Fibroblast of upper back skin (primary cell): ENCODE measurements at places on chromosomes 4 and X.
A peak's percentile ranks its signal among the peaks of the same experiment; 100 is the strongest.

GRCh38 chr4:100581337-100581736 is 63.5 kb upstream of the EMCN start:
- DNase-seq, result no peak

- DNase-seq, result peak; percentile 68
These were observed 6.4 kb upstream of the COMMD8 start for GRCh38 chr4:47469951-47470350.

GRCh38 chrX:41338436-41338835 is 4.5 kb downstream of the DDX3X start:
- DNase-seq, result no peak

- DNase-seq, result no peak
These were observed 56.6 kb downstream of the GRSF1 start for GRCh38 chr4:70783096-70783495.

DNA sequence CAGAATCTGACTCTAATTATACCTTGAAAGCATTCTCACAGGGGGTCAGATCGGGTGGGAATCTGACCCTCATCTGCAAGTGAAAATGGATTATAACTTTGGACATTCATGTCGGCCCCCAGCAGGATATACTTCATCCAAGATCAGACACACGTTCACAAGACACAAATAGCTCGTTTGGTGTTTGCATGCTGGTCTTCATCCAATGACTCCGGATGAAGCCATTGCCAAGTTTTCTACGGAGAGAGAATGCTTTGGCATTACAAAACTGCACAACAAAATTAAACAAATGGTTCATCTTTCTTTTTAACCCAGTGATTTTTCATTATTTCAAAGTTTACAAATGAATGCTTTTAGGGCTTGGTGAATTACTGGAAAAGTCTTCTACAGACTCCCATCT is 105.5 kb downstream of the MID1 start:
- DNase-seq, result no peak
